ENCODE measurements at places on chromosomes 5 and 9.
A peak's percentile ranks its signal among the peaks of the same experiment; 100 is the strongest.

DNA sequence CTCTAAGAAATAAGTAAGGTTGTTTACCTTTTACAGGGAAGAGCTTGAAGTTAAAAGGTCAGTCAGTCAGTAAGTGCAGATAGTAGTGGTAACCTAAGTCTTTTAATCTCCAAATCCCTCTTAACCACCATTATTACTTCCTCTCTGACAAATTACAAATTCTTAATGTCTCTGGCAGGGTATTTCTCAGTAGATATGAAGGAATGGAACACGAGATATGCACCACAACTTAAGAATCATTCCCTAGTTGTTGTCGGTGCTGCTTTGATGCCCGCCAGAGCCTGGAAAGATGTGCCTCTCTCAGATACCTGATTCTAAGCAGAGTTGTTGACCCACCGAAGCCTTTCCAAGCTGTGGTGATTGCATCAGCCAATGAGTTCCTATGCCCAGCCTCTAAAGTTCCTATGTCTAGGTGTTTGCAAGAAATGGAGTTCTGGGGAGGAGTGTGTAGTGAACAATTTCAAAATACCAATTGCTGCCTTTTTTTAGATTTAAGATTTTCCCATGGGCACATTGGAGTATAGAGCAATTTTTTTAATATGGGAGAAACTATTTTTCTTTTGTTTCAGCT is 78.5 kb downstream of the CD180 start:
- no peak for DNase-seq

- DNase-seq = no peak
Observed at GRCh38 chr5:101838435-101838834, 457.6 kb downstream of the SLCO4C1 start.

- no peak for DNase-seq
Observed at GRCh38 chr9:133333566-133333965, 2.4 kb downstream of the SURF6 start.

- DNase-seq = no peak
Observed at GRCh38 chr9:82668689-82669199, 394.2 kb downstream of the RASEF start.

GRCh38 chr9:137891588-137892423 is 14.2 kb downstream of the CACNA1B start:
- DNase-seq = no peak

GRCh38 chr9:80085668-80086067 is 513.9 kb downstream of the TLE4 start:
- no peak for DNase-seq

DNA sequence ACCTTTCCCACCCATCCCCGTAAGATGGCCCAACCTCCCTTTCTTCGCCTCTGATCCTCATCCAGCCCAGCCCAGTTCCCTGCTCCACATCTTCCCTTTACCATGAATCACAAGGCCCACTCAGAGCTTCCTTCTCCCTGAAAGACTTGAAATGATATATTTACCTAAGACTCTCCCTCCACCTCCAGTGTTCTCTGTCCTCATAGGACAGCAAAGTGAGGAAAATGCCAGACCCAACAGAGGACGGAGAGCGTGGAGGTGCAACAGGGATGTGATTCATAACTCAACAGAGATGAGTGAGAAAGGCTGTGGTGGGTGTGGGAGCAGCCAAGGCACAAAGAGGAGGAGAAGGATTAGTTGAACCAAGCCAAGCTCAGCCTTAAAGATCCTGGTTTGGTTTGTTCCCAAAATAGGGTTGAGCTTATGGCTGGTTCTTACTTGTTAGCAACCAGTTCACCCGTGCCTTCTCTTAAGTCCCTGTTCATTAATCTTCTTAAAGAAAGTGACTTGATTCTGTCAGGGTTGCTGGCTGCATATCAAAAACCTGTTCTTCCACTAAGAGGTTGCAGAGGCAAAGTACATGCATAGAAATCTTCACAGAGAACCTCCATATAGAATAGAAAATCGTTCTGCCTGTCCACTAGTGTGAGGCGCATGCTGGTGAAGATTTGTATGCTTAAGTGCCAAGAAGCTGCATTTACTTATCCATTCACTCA is 183.2 kb downstream of the ACTL7B start:
- no peak for DNase-seq

GRCh38 chr5:59164041-59164830 is 581.4 kb downstream of the RAB3C start:
- no peak for DNase-seq

GRCh38 chr5:55969956-55970355 is 24.8 kb downstream of the IL6ST start:
- DNase-seq = no peak

DNA sequence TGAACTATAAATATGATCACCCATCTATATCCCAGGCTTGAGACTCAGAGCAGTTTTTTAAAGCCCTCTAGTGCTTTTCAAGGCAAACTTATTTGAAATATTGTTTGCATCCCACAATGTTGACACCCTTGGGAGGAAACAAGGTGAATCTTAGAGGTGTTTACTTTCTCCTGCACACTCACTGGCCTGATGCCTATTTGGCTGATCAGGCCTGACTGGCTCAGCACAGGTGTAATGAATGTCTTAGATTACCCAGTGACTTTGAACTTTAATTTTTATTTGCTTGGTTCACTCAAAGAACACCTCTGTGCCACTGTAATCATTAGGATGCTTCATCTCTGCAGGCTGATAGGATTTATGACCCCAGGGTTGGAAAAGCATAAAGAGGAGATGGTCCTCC is 158.3 kb downstream of the KCTD16 start:
- no peak for DNase-seq

GRCh38 chr5:148843510-148844318 is 17.3 kb downstream of the ADRB2 start:
- DNase-seq = no peak

- DNase-seq = peak; percentile 21
Observed at GRCh38 chr5:149799119-149799623, 69.1 kb downstream of the PPARGC1B start.

DNA sequence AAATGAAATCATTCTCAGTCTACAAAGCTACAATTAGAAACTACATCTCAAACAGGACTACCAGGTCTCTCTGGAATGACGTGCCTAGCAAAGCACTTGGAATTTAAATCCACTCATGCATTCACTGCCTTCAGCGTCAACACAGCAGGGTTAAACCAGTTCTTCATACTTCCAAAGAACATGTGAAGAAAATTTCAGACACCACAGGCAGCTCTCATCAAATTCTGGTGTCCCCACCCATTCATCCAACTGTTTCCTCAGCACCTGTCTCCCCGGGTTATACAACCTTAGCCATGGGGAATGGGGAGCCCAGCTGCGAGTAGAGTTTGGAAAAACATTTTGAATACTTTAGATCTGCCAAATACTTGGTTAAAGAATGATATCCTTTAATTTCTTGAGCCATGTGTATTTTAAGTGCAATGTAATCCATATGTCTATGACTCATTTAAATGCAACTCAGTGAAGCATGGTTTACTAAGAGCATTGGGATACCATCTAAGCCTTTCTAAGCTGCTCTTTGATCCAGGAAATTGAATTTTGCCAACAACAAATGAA is 17.5 kb downstream of the ADAM19 start:
- DNase-seq = no peak

DNA sequence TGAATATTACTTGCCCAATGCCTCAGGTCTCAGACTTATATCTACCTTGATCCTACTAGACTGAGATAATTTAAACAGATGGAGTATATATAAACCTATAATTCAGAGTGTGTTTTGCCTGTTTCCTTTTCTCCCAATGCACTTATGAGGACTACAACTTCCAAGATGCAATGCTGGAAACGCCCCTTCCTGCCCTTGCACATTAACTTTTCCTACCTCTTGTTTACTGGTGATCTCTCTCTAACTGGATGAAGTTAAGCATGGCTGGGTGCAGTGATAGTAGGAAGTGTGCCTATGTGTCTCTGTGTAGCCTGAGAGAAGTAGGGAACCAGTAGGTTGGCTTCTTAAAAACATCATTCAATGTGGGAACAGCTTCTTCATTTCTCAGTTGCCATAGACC is 115.2 kb downstream of the SVEP1 start:
- DNase-seq = no peak

DNA sequence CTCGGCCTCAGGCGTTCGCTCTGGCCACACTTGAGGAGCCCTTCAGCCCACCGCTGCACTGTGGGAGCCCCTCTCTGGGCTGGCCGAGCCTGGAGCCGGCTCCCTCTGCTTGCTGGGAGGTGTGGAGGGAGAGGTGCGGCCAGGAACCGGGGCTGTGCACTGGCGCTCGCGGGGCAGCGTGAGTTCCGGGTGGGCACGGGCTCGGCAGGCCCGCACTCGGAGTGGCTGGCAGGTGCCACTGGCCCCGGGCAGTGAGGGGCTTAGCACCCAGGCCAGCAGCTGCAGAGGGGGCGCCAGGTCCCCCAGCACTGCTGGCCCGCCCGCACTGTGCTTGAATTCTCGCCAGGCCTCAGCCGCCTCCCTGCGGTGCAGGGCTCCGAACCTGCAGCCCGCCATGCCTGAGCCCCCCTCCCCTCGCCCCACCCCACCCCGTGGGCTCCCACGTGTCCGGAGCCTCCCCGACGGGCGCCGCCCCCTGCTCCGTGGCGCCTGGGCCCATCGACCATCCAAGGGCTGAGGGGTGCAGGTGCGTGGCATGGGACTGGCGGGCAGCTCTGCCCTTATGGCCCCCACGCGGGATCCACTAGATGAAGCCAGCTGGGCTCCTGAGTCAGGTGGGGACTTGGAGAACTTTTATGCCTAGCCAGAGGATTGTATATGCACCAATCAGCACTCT is 138.2 kb downstream of the PDZD2 start:
- no peak for DNase-seq

DNA sequence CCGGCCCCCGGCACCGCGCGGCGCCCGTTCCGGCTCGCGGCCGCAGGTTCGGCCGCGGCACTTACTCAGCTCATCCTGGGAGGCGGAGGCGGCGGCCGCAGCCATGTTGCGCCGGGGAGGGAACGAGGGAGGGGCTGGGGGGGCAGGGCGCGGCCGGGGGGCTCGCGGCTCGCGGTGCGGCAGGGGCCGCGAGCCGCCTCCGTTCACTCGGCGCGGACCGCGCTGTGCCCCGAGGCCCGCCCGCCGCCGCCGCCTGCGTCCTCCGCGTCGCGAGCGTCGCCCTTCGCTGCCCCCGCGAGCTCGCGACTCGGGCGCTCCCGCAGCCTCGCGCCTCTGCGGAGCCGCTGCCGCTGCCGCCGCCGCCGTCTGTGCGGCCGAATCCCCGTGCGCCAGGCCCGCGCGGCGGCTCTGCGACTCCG is 735 bp downstream of the ECPAS start:
- no peak for DNase-seq

GRCh38 chr5:98786191-98786853 is 12.9 kb downstream of the RGMB start:
- no peak for DNase-seq

DNA sequence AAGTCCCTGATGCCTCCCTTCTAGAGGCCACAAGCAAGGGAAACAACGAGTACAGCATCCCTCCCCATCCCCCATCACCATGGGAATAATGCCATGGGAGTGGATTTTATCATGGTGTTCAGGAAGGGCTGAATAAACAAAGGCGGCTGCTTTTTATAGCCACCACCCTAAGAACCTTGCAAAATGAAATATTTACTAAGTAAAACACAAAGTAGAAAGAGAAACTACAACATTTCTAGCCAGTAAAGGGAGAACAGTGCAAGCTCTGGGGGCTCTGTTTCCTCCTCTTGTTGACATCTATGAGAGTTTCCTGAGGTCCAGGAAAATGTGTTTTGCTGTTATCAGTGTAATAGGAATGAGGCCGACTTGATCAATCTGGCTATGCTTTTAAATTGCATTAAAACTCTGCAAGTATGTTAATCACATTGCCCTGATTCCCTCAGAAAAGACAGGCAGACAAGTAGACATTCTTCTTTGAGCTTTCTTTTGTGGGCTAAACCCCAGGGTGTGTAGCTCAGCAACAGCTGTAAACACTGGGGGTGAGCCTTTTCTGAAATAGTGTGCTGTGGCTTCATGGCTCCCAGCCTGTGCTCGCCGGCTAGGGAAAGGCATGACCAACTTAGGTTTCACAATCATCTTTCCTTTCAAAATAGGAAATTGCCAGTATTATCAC is 31.1 kb downstream of the SV2C start:
- DNase-seq = no peak

DNA sequence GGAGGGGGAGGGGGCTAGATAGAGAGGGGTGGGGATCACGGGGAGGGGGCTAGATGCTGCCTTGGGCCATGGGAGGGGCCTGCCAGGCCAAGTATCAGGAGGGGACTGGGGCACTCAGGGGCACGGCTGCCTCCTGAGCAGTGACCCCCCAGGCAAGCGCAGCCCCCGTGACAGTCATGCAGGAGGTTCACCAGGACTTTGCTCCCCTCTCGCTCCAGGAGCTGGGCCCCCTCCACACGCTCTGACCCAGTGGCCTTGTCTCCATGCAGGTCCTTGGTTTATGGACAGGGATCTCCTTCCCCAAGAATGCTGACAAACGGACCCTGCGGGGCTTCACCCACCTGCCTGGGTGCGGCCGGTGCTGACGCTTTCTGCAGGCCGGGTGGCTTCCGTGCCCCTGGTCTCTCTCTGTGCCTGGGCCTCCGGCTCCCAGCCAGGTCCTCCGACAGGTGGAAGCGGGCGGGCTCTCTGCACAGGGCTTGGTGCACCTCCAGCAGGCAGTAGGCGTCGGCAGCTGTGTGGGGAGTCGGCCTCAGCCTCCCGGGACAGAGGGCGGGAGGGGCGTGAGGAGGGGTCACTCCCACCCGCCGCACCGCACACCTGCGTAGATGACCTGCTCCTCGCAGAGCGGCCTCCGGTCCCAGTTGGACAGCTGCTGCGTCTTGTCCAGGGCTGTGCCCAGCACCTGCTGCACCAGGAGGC is 46.8 kb upstream of the NRARP start:
- no peak for DNase-seq

GRCh38 chr9:133979921-133980863 is 11.9 kb downstream of the VAV2 start:
- DNase-seq = peak; percentile 80

- no peak for DNase-seq
Observed at GRCh38 chr5:45105491-45105994, 296.8 kb downstream of the MRPS30 start.

GRCh38 chr5:14879393-14879792 is 7.8 kb upstream of the ANKH start:
- no peak for DNase-seq

GRCh38 chr5:74948031-74948546 is 81.9 kb upstream of the FAM169A start:
- DNase-seq = no peak

- no peak for DNase-seq
Observed at GRCh38 chr5:55836191-55836590, 15.0 kb upstream of the IL31RA start.

DNA sequence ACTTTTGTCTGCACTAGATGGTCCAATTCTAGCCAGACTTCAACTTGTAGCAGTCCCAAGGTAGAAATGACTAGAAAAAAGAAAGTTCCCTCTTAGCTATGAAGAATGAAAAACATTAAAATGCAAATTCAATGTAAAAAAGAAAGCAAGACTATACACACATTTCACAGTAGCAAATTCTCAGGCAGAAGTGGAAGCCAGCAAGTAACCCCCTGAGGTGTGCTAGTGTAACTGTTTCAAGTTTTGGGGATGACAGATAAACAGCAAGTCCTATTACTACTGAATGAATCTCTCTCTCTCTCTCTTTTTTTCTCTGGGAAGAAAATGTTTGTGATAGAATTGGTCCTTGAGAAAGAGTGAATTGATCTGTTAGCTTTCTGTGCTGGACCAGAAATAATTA is 185.6 kb downstream of the EFNA5 start:
- DNase-seq = no peak

Measured in NCI-H1694 (cell line).